Eye (tissue), 1 donor: ENCODE measurements at places on chromosomes 5 and 9.
A peak's percentile ranks its signal among the peaks of the same experiment; 100 is the strongest.

DNA sequence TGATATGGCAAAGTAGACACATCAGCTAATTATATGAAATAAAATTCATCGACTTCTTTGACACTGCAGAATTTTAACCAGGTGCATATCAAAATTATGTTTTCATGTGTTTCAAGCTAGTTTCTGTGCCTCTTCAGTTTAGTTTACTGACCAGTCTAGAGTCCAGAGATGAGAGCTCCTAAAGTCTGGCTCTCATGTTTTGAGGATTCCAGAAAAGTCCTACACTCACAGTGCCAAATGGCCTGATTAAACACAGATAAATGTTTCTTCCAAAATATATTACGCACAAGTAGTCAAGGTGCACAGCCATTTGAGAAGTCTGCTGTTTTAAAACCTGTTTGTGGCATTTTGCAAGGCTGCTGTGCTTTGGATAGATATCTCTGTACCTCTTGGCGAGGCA lies 15.6 kb downstream of the RGMB start:
- no peak for DNase-seq

- no peak for DNase-seq
These were observed 574.7 kb upstream of the MEF2C start for GRCh38 chr5:89457411-89458331.

- DNase-seq, result no peak
These were observed 41.8 kb downstream of the LYRM7 start for GRCh38 chr5:131212471-131213021.

GRCh38 chr5:126062398-126063221 lies 360.6 kb upstream of the GRAMD2B start:
- no peak for DNase-seq

DNA sequence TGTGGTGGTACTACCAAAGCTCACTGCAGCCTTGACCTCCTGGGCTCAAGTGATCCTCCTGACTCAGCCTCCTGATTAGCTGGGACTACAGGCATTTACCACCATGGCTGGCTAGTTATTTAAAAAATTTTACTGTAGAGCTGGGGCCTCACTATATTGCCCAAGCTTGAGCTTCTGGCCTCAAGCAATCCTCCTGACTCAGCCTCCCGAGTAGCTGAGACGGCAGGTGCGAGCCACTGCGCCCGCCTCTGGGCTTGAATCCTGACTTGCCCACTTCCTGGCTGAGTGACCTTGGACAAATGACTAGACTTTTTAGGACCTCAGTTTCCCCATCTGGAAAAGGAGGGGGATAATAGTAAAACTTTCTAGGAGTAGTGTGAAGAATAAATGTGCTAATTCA lies 32.1 kb downstream of the NCS1 start:
- no peak for DNase-seq

GRCh38 chr5:142653321-142653720 lies 32.6 kb downstream of the FGF1 start:
- no peak for DNase-seq

GRCh38 chr5:17190242-17190778 lies 27.1 kb upstream of the BASP1 start:
- peak; percentile 87 for DNase-seq

DNA sequence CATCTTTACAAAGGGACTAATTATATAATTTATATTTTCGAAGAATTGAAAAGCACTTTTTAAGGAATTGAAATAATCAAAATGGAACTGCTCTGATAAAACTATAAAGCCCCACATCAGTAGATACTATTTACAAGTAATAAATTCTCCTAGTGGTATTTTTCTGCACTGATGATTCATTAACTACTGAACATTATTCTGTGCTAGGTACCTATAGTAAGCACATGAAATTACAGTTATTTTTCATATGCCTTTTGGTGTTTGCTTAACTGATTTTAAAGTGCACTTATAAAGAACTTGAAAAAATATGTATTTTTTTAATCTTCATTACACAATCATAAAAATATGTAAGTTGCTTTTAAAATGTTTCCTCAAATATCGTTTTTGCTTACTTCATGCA lies 123.0 kb downstream of the MAN2A1 start:
- DNase-seq, result no peak

DNA sequence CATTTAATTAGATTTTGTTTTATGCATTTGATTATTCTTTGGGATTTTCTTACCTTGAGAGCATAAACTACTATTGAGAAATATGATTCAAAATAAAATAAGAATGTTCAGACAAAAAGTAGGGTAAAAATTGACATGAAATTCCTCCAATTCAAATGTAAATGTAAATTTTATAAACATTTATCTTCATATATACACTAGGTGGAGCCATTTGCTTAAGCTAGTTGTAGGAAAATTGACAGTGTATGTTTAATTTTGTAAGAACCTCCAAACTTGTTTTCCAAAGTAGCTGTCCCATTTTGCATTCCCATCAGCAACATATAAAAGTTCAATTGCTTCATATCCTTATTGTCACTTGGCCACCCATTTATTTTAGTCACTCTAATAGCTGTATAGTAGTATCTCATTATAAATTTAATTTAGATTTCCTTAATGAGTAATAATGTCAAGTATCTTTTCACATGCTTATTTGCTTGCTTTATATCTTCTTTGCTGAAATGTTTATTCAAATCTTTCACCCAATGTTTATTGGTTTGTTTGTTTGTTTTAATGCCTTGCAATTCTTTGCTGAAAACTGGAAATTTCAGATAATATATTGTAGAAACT lies 37.6 kb upstream of the SLCO6A1 start:
- peak; percentile 37 for DNase-seq

DNA sequence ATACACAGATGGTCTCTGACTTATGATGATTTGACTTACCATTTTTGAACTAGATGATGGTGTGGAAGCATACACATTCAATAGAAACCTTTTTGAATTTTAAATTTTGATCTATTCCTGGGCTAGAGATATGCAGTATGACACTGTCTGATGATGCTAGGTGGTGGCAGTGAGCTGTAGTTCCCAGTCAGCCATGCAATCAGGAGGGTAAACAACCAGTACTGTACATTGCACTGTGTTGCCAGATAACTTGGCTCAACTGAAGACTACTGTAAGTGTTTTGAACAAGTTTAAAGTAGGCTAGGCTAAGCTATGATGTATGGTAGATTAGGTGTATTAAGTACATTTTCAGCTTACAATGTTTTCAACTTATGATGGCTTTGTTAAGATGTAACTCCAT lies 859.1 kb upstream of the ARRDC3 start:
- DNase-seq, result no peak

- no peak for DNase-seq
These were observed 68.1 kb downstream of the RNF38 start for GRCh38 chr9:36332006-36332405.

GRCh38 chr9:89478821-89479668 lies 18.9 kb downstream of the SEMA4D start:
- no peak for DNase-seq

DNA sequence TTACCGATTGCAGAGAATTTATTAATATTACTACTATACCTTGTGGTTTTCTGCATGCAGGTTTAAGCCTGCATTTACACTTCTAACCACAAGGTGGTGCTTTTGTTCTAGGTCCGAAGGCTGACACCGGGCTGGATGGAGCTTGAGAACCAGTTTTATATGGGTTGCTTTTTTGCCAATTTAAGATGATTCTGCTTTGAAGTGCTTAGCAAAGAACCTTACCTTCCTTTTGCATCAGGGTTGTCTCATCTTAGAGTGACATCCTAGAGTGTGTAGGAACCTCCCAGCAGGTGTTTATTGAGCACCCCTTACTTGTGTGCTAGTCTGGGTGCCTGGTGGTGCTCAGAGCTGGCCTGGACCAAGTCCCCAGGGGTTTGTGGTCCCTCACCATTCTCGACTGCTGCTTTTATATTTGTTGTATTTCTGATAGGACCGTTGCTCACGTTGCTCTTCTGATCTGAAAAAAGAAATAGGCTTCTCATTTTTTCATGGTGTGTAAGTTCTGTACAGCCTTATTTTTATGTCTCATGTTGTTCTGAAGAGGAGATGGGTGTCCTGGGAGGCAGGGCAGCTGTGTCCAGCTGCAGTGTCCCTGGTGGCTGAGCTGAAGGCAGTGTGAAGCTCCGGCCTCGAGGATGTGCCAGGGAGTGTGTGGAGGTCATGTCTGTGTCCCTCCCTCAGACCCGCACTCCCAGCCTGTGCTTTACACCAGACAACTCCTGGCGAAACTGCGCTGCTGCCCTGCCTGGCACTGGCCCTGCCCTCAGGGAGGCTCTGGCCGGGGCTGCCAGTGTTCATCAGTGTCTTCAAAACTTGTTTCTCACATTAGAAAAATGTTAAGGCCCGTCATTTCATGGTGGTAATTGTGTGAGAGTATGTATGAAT lies 54.3 kb downstream of the EHMT1 start:
- DNase-seq, result peak; percentile 84

DNA sequence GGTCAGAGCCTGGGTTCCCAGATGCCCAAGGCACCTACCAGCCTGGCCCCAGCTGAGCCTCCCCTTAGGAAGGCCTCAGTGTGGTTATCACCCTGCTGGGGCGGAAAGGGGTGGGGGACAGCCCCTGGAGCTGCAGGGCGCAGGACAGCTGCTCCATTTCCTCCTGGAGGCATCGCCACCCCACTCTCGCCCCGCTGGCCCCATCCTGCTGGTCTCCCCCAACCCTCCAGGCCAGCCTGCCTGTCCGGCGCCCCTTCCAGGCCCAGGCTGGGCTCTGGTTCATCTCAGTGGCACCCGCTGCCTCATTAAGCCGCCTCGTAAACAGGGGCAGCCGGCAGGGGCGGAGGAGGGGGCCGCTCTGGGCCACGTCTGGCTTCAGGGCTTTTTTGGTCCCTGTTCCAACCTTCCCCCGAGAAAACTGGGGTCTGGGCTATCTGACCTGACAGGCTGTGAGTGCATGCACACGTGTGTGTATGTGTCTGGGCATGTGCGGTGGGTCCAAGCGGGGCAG lies 30.8 kb upstream of the ENHO start:
- DNase-seq, result peak; percentile 52

DNA sequence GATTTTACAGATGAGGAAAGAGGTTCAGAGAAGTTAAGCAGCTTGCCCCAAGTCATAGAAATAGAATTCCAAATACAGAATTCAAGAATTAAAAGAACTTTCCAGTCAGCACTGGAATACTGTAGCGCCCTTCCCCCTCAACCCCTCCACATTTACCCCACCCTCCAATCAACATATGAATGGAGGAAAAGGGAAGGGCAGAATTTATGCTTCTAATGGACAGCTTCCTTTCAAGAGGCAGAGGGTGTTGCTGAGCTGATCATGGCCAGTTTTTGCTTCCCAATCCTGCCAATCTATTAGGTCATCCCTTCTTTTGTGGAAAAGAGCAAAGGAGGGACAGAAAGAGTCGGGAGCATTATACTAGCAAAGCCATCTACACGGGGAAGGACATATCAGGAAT lies 39.1 kb upstream of the ANKRD31 start:
- DNase-seq, result no peak

GRCh38 chr9:129322022-129322621 lies 144.1 kb upstream of the IER5L start:
- DNase-seq, result no peak

DNA sequence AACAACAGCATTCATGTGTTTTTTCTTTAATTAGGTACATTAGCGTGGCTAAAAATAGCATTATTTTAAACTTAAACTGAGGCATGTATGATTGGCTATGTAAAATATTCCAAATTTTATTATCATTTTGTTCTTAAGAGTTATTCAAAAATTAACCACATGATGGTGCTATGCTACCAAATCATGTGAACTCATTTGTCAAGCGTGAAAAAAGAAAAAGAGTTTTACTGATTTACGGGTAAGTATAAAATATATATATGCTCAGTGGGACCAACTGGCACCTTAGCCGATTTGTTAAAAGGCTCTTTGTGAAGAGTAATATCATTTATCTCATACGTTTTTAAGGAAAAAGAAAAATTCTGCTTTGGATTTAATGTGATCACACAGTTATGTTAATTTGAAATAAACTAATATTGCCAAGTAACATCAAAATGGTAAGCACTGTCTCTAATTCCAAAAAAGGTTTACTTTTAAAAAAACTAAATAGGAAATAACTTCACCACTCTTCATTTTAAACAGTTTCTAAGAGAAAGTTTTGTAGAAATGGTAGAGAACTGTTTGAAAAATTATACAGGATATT lies 1042.3 kb downstream of the CDH12 start:
- DNase-seq, result peak; percentile 67

- DNase-seq, result no peak
These were observed 28.4 kb upstream of the KCNIP1 start for GRCh38 chr5:170475294-170476000.

GRCh38 chr9:101625876-101626275 lies 31.1 kb upstream of the PPP3R2 start:
- no peak for DNase-seq

- DNase-seq, result no peak
These were observed 1015.0 kb downstream of the CDH9 start for GRCh38 chr5:26023361-26023760.

DNA sequence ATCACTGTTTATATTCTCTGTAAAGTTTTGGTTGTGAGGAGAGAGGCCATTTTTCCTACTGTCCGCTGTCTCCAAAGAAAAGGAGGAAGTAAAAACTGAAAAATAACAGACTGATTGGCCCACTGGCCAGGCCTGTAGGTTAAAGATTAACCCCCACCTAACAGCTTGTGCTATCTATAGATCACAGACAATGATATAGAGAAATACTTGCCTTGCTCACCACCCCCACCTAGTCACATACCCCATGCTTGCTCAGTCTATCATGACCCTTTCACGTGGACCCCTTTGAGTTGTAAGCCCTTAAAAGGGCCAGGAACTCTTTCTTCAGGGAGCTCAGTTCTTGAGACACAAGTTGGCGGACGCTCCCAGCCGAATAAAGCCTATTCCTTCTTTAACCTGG lies 357.4 kb downstream of the PRDM9 start:
- no peak for DNase-seq

- DNase-seq, result no peak
These were observed 8.3 kb downstream of the LCN12 start for GRCh38 chr9:136960212-136960937.

DNA sequence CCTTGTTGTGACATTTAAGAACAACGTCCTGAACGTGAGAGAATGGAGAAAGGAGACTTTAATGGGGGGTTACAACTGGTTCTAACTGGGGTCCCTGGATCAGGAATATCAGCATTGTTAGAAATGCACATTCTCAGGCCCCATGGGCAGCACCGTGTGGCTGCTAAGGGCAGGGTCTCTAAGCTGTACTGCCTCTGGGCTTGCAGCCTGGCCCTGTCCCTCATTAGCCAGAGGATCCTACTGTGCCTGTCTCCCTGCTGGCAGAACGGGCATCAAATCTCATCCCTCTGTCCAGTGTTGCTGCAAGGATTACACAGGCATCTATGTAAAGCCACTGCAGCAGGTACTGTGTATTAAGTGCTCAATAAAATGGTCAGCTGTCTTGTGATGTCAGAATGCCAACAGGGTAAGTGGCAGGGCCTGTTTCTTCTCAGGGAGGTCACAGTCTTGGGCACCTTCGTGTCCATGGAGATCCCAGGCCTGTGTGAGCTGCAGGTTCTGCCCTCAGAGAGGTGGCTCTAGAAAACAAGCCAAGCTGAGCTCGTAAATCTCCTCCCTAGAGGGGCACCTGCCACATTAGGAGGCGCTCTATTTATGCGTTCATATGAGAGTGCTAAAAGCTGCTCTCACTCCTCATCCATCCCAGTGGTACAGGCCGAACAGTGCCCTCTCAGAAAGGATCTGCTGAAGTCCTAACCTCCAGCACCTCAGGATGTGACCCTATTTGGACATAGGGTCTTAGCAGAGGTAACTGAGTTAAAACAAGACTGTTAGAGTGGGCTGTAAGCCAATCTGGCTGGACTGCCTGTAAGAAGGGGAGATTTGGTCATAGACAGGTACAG lies 210.5 kb downstream of the GADD45G start:
- DNase-seq, result no peak

GRCh38 chr9:14813336-14814248 lies 91.1 kb upstream of the CER1 start:
- DNase-seq, result peak; percentile 7

GRCh38 chr5:71587766-71588532 lies 809 bp downstream of the MCCC2 start:
- no peak for DNase-seq
